Activated T-cell treated with anti-CD3 and anti-CD28 coated beads for 1 hour (primary cell): ENCODE measurements at places on chromosomes 13 and 19.

DNA sequence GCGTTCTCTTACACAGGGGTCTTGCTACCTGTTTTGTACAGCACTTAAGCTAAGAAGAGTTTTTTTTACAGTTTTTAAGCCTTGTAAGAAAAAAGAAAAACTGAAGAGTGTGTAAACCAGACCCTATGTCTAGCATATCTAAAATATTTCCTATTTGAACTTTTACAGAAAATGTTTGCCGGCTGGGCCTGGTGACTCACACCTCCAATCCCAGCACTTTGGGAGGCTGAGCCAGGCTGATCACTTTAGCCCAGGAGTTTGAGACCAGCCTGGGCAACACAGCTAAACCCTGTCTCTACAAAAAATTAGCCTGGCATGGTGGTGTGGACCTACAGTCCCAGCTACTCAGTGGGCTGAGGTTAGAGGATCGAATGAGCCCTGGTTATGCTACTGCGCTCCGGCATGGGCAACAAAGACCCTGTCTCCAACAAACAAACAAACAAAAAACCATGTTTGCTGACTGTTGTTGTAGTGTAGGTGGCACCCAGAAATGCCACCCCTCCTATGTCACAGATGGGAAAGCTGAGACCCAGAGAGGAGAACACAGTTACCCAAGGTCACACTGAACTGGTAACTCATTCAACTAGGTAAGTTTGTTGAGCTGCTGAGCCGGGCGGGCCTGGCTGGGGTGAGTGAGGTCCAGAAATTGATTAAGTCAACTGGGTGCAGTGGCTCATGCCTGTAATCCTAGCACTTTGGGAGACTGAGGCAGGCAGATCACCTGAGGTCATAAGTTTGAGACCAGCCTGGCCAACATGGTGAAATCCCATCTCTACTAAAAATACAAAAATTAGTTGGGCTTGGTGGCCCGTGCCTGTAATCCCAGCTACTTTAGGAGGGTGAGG is 1.9 kb upstream of the VASP start:
- no peak for DNase-seq

DNA sequence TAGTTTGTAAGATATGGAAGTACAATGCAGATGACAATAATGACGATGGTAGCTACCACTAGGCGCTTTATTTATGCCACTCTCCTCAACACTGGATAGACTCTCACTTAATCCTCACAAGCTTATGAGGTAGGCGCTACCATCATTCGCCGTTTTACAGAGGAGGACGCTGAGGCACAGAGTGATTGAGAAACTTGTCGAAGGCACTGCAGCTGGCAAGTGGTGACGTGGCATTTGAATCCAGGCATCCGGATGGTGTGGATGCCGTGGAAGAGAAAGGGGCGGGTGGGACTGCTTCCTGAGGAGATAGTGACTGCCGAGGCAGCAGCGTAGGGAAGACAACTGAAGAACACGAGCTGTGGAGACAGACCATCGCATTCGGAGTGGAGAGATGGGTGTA is 1.3 kb upstream of the RPS9 start:
- DNase-seq, result no peak

DNA sequence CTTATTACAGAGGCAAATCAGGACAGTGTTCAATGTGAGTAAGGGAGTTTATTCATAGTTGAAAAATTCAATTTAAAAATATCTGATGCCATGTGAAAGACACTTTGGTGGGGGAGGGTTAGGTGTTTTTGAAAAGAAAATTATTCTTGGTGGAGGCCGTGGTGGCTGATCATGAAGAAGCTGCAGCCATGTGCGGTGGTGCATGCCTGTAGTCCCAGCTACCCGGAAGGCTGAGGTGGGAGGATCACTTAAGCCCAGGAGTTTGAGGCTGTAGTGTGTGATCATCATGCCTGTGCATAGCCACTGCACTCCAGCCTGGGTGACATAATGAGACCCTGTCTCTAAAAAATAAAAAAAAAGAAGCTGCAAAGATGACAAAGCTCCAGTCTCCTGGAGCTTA is 28.6 kb downstream of the WDFY2 start:
- DNase-seq, result no peak

DNA sequence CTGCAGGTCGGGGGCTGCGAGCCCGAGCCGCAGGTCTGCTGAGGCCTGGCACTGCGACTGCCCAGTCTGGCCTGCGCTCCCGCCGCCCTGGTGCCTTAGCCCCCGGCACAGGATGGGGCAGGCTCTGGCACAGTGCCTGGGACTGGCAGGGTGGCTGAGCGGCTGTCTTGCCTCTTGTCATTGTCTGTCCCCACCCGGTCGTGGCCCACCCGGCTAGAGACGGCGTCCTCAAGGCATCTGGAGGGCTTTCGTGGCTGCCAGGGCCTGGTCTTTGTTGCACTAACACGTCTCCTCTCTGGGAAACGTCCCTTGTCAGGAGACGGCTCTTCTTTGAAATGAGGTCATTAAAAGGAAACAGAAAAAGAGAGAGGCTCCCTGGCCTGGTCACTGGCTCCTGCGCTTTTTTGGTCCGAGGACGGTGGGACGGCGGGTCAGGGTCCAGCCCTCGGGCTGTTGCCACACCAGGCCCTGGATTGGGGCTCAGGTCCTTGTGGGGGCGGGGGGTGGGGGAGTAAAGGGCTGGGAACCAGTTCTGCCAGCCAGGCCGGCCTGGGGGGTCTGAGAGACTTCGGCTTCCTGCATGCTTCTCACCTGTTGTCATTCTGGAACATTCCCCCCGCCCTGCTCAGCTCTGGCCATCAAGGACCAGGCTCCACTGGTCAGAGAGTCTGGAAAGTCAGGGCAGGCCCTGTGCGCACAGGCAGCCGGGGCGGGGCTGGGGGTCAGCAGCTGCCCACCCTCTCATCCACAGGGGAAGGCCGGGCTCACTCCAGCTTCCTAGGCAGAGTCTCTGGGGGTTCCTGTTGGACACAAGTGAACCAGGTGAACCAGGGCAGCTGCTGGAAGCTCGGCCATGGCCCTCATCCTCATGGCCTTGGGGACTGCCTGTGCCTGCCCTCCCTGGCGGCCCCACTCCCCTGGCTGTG is 6.2 kb upstream of the ZNF554 start:
- DNase-seq, result no peak

GRCh38 chr13:40439928-40440327 is 226.5 kb downstream of the FOXO1 start:
- DNase-seq, result no peak

GRCh38 chr13:106096661-106097092 is 438.8 kb downstream of the EFNB2 start:
- DNase-seq, result no peak

GRCh38 chr19:56622374-56622773 is 20.6 kb upstream of the SMIM17 start:
- DNase-seq, result no peak

- DNase-seq, result no peak
These were observed at the start of the genes OR7A5 and OR7C1 for GRCh38 chr19:14835011-14835410. OR7A5 (minus strand) TSS chr19:14835185; CDS start chr19:14828241, 6,944 bp downstream. OR7C1 (minus strand) TSS chr19:14835185; CDS start chr19:14800136, 35,049 bp downstream.

DNA sequence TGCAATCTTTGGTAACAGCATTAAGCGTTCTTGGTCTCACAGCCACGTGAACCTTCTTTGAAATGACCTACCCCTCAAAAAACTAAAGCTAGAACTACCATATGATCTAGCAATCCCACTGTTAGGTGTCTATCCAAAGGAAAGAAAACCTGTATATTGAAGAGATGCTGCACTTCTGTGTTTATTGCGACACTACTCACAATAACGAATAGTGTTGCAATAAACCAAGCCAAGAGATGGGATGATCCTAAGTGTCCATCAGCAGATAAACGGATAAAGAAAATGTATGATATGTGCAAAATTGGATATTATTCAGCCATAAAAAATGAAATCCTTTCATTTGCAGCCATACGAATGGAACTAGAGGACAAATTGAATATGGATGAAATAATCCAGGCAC is 637.9 kb downstream of the EFNB2 start:
- DNase-seq, result no peak

- no peak for DNase-seq
These were observed 5.5 kb upstream of the CCNE1 start for GRCh38 chr19:29806098-29806866.

GRCh38 chr13:73111331-73111730 is 52.5 kb downstream of the KLF5 start:
- no peak for DNase-seq

DNA sequence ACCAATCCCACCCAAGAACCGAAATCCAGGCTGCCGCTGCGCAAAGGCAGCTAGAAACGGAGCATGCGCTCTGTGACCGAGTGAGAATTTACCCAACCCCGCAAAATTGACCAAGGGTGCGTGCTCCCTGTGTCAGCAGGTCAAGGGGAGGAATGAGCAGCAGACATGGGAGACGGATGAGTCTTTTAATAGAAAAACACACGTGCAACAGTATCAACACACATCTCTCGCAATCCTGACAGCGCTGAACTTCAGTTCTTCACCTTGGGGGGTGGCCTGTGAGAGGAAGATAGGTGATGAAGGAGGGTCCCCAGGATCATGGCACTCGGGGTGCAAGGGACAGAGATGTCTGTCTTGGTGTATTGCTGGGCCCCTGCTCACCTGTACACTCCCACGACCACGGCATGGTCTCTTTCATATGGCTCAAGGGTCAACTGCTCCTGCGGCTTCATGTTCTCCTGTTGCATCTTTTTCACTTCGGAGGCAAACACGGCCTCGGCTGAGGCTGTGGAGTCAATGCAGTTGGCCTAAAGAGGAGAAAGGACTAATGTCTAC is 402 bp upstream of the DYRK1B start:
- DNase-seq, result no peak

DNA sequence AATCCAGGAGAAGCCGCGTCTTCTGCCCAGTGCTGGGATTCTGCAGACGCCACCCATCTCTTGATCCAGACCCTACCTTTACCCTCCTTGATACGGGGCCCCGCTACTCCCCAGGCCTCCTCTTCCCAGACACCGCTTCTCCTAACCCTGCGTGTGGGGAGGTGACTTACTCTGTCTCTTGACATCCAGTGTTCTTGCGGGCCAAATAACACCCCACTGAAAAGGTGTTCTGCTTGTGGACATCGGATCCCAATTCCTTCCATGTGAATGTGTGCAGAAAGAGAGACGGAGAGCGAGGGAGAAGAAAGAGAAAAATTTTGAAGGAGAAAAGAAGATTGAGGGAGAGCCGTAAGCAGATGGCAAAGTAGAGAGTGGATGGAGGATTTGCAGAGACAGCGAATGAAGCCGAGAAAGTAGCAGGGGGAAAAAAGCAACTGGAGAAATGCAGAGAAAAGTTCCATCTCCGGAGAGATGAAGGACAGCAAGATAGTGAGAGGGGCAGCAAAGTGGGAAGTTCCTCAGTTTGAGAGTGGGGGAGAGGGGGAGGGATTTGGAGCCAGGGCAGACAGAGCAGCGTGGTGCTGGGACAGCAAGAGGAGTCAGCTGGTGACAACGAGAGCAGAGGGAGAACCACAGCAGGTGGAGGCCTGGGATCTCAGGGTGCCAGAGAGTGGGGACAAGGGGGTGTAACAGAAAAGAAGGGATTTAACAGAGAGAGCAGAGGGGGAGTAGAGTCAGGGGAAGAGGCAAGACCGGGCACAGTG is 814 bp downstream of the ZNF480 start:
- DNase-seq, result no peak

- no peak for DNase-seq
These were observed 15.9 kb downstream of the NRTN start for GRCh38 chr19:5820785-5821184.

- DNase-seq, result no peak
These were observed 6.2 kb downstream of the FUT5 start for GRCh38 chr19:5864013-5864720.

DNA sequence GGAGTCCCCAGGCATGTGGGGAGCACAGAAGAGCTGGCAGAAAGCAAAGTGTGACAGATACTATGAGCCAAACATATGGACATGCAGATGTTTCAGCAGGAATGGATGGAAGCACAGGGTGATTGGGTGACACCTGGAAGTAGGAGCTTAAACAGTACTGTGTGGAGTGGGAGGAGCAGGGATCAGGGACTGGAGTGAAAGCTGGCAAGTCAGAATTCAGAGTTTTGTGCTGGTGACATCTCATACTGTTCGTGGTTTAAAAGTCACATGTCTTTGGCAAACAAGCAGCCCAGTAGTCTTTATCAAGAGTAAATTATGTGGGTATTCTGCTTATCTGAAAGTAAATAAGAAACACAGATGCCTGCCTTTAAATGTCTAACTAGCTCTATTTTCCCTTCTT is 408.2 kb downstream of the COG6 start:
- DNase-seq, result no peak

DNA sequence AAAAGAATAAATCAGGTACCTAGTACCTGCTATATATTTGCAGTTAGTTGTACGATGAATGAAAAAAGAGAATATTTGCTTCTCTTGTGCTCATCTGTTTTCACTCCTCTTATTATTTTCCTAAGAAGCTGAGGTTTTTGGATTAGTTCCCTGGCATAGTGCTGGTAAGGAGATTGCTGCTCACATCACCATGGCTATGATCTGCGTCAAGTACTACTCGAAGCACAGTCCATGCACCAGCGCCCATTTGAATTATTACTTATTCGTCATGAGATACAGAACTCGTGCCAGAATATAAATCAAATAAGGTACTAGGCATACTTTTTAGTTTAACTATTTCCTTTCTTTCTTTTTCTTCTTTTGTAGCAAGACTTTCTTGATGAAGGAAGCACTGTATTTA is 7.1 kb downstream of the SERTM1 start:
- no peak for DNase-seq

DNA sequence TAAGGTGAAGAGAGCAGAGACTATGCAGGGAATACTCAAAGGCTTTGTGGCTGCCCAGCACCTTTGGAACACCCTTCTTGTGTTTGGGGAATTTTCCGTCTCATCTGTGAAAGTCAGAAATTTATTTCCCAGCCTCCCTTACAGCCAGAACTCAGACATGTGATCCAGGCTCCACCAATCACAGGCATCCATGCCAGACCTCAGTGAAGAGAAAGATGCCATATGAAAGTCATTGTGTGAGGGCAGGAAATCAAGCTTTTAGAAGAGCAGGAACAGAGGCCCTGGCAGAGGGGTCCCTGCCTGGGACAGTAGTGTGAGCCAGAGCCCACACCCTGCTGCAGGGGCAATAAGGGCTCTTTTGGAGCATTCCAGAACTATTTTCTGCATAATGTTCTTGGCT is 12.1 kb downstream of the CCDC70 start:
- DNase-seq, result no peak

DNA sequence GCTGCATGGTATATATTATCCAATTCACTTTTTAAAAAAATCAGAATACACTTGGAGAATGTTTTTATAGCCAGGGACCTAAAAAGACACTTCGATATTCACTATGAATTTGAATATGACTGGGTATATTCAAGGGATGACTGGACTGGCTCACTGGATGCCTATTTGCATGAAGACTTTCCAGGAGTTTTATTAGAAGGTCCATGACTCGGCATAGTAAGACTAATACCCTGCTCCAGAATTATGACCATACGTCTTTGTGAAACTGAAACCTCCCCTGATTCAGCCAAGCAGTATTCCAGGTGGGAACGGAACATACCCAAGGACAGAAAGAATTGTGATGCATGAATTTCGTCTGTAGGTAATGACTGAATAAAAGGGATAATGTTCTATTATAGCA is 3.9 kb upstream of the FAM216B start:
- DNase-seq, result no peak

- DNase-seq, result no peak
These were observed 599 bp upstream of the ARHGEF7 start for GRCh38 chr13:111114362-111115060.

DNA sequence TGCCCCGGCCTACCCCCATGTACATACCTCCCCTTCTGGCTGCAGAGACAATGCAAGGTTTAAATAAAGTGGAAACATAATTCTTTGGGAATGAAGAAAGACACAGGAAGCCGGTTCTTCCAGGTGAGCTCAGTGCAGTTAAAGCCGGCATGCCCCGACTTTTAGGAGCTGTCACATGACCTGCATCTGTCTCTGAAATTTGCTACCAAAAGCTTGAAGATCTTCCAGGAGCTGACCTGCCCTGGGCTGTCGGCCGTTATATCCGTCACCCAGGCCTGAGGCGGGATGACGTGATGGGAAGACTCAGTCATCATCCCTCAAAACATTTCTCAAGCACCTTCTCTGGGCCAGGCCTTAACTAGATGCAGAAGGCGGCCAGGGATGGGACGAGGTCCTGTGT is 10.3 kb downstream of the RAB8A start:
- no peak for DNase-seq
